ENCODE measurements at places on chromosomes 4 and X.
A peak's percentile ranks its signal among the peaks of the same experiment; 100 is the strongest.

DNA sequence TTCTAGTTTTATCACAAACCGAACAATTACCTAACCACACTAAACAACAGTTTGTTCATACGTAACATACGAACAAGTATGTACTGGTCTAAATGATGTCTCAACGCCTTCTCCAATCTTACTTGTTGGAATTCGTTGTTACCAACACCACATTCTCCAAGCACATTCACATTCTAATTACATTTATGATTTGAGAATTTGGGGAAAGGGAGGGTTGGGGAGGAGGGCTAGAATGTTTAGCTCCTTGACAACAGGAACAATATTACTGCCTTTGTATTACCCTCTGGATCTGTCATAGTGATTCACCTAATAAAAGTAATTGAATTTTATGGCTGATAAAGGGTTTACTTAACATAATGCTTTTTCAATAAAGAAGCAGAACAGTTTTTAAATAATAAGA is 24.4 kb downstream of the LCORL start:
- DNase-seq: no peak

GRCh38 chr4:88908003-88908402 is 149.0 kb downstream of the FAM13A start:
- DNase-seq: peak; percentile 7

GRCh38 chr4:8708401-8709021 is 115.9 kb downstream of the CPZ start:
- DNase-seq: no peak

DNA sequence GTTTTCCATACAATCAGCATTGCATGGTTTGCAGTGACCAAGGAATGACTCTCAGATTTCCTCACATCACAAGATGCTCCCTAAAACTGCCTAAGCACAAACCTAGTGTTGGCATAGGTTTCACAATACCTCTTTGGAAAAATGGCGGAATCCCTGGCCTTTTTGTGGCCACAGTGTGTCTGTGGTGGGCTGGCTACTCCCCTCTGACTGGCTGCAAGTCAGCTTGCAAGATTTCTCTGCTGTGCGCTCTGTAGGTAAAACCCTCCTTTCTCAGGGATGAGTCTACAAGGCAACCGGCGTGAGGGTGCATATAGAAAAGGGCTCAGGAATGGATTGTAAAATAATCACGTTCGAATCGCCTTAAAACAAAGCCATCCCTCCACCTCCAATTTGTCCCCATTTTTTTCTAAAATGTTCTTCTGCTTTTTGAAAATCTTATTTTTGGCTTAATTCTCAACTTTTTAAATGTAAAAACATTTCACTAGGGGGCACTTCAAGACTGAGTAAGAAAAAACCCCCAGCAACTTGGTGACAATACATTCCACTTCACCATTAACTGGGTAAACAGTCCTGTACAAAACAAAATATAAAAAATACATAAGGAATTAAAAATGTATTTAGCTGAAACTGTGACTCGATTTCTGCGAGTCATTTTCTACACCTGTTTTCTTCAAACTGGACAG is 235.6 kb downstream of the STIM2 start:
- peak; percentile 16 for DNase-seq

DNA sequence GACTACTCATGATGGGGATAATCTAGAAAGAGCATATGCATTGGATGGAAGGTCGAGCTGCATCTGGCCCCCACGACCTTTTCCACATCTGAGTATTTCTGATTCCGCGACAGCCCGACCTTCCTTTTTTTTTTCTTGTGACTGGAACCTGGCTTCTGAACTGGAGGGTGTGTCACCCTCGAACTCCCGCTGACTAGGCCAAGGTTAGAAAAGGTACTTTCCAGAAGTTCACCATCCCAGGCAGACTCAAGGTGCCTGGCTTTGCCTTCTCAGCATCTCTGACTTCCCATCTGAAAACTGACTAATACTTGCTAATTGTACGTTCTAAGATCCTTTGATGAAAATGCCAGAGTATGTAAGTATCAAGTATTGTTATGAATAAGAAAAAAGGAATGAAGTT is 49.3 kb upstream of the CD40LG start:
- DNase-seq: no peak

DNA sequence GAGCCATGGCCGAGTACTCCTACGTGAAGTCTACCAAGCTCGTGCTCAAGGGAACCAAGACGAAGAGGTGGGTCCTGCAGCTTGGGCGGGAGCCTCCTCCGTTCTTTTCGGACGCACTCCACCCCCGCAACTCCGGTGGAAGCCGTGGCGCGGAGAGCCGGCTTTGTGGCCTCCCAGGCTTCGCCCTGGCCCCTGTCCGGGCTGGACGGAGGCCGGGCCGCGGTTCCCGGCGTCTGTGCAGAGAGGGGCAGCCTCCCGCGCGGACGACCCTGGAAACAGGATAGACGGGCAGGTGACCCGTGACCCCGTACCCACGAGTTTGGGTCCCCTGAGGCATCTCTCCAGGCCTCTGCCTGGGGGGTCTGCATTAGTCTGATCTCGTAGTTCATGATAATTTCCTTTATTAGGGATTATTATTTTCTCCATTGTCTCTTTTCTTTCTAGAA is 356 bp downstream of the FRG1 start:
- no peak for DNase-seq

DNA sequence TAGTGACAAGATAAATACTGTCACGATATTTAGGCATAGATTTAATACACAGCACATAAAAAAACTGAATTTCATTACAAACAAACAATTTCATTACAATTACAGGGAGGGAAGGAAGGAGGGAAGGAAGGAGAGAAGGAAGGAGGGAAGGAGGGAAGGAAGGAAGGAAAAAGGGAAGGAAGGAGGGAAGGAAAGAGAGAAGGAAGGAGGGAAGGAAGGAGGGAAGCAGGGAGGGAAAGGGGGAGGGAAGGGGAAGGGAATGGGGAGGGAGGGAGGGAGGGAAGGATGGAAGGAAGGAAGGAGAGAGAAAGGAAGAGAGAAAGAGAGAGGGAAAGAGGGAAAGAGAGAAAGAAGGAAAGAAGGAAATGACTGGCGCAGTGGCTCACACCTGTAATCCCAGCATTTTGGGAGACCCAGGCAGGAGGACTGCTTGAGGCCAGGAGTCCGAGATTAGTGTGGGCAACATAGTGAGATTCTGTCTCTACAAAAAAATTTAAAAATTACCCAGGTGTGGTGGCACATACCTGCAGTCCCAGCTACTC is 64.6 kb downstream of the FBXW7 start:
- DNase-seq: no peak

DNA sequence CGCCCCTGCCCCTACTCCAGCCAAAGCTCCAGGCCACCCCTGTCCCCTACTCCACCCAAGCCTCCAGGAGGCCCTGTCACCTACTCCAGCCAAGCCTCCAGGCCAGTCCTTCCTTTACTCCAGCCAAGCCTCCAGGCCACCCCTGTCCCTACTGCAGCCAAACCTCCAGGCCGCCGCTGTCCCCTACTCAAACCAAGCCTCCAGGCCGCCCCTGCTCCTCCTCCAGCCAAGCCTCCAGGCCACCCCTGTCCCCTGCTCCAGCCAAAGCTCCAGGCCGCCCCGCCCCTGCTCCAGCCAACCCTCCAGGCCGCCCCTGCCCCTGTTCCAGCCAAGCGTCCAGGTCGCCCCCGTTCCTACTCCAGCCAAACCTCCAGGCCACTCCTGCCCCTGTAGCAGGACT is 5.1 kb upstream of the ASMT start:
- no peak for DNase-seq

GRCh38 chr4:146063143-146063542 is 112.4 kb upstream of the LSM6 start:
- DNase-seq: no peak

- no peak for DNase-seq
Observed at GRCh38 chrX:53239474-53239873, 14.5 kb upstream of the KDM5C start.

- DNase-seq: no peak
Observed at GRCh38 chr4:177948853-177949252, 506.6 kb upstream of the AGA start.

DNA sequence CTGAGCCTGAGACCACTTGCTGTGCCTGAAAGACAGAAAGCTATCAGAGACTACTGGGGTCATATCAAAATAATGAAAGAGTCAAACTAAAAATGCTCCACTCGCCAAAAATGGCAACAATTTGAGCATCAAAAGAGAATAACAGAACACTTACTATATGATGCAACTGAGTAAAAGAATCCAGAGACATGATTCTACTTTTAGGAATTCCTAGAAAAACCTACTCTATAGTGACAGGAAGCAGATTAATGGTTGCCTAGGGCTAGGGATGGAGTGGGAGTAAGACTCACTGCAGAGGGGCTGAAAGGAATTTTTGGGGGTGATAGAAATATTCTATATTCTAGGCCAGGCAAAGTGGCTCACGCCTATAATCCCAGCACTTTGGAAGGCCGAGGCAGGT is 29.4 kb upstream of the SLAIN2 start:
- DNase-seq: no peak

DNA sequence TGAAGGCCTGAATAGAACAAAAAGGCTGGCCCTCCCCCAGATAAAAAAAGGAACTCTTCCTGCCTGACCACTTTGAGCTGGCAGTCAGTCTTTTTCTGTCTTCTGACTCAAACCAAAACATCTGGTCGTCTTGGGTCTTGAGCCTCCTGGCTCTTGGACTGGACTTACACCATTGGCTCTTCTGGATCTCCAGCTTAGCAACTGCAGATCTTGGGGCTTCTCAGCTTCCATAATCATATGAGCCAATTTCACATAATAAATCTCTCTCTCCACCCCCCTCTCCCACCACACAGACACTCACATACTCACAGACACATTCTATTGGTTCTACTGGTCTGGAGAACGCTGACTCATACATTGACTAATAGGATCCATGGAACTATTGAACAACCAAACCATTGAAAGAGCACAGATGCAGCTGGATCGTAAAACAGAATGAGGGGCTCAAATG is 15.6 kb upstream of the CWH43 start:
- peak; percentile 93 for DNase-seq

Measured in astrocyte of the spinal cord (primary cell).